ENCODE measurements at places on chromosomes 1 and 21. TPM values are rescaled to one million over a fixed set of nuclear protein-coding genes. Genes with fewer than 3 reads are reported as not detected.

Gene PTGFR
- 0.77 TPM for total RNA-seq

Gene OR6K3
- total RNA-seq: not detected

Gene ASAP3
- 23.9 TPM for total RNA-seq

Gene RIPK4
- total RNA-seq: 0.12 TPM

Gene TGFB2
- 28.4 TPM for total RNA-seq

Gene TNFRSF1B
- total RNA-seq: 8.0 TPM

Gene SPATA21
- total RNA-seq: not detected

Gene OR2T2
- not detected for total RNA-seq

Gene MYOG
- total RNA-seq: not detected

DNA sequence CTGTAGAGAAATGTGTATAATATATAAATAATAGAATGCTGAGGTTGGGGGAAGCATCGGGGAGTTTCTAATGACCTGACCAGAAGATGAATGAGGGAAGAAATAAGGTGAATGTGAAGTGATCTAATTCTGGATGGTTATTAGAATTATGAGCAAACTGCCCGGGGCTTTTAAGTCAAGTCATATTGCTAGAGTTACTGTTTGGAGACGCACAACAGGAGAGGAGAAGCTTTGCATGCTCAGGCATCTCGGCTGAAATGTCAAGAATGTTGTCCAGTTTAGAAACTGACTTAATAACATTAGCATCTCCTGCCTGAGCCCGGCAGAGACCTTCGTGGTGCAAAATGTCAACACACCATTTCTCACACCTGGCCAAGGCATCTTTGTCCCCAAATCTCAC is 119.1 kb downstream of the RRAGC start:
- DNase-seq: no peak

- no peak for DNase-seq
Measured at GRCh38 chr1:244941121-244941520, 76.8 kb upstream of the HNRNPU start.

GRCh38 chr1:245440922-245441321 is 286.1 kb downstream of the KIF26B start:
- DNase-seq: no peak

DNA sequence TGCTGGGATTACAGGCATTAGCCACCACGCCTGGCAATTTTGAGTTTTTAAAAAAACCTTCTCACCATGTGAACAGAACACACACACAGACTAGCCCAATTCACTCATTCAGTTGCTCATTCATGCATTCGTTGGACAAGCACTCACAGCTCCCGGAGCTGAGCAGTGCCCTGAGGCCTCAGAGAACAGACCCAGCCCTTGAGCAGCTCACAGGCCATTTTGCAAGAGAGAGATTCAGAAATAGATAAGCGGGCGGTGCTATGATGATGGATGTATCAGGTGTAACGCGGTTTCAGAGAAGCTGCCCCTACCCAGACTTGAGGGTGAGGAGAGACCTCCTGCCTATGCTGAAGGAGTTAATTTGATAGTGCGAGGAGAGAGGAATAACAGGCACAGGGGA is 18.6 kb downstream of the PTAFR start:
- no peak for DNase-seq

DNA sequence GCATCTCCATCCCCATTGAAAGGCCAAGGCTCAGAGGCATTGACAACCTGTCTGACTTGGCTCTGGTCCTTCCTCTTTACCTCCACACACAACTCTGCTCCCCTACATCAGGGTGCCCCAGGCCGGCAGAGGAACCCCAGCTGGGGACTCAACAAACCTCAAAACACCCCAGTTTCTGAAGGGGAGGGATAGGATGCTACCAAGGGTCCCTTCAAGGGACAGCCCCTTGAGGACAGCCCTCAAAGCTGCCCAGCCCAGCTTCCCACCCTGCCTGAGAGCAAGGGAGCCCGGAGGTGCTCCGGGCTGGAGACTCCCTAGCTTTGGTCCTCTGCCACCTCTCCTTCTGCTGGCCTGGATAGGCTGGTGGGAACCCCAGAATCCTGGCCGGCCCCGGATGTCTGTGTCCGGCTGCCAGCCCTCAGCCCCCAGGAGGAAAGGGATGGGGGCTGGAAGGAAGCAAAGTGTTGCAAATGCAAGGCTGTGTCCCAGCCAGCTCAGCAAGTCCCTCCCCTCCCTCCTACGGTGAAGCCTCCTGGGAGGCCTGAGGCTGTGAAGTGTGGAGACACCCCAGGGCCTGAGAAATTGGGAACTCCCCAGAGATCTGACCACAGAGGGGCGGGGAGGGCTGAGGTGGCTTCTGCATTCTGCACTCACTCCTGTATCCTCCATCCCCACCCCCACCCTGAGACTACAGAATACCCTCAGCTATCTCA is 1.1 kb upstream of the MARCKSL1 start:
- peak; percentile 52 for DNase-seq

- peak; percentile 68 for DNase-seq
Measured at GRCh38 chr1:93702111-93702827, 20.6 kb upstream of the BCAR3 start.

DNA sequence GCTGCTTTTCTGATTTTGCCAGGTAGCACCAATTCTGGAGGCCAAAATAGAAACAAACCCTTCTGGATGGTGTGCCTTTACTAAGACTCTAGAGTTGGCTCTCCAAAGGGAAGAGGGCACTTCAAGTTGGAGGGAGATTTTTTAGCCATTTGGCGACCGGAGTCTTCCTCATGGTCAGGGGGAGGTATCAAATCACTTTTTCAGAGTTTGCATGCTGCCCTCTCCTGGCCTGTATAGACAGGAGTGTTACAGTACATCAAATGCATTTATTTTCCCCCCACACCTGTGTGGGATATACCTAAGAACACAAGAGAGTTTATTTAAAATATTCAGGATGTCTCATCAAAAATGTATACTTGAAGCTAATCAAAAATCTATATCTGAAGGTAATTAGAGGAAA is 3.2 kb downstream of the GREM2 start:
- no peak for DNase-seq

GRCh38 chr1:178552856-178553255 is 39.9 kb downstream of the TEX35 start:
- DNase-seq: no peak

- peak; percentile 20 for DNase-seq
Measured at GRCh38 chr1:109197158-109198042, 16.3 kb upstream of the SARS1 start.

DNA sequence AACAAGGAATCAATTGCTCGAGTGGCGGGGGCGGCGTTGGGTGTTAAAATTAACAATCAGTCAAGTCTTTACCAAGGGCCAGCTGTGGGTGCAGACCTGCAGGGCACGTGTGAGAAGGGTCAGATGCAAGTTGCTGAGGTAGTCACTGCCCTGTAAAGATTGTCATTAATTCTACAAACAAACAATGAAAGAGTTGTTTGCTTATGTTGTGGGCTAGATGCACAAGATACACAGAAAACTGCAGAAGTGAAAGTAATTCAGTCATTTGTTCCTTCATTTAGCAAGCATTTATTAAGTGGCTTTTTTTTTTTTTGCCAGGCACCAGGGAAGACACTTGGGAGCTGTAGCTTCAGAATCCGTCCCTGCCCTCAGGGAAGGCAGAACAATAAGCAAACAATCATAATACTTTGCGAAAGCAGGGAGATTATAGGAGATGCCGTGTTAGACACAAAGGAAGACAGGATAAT is 79.5 kb downstream of the NR5A2 start:
- no peak for DNase-seq

DNA sequence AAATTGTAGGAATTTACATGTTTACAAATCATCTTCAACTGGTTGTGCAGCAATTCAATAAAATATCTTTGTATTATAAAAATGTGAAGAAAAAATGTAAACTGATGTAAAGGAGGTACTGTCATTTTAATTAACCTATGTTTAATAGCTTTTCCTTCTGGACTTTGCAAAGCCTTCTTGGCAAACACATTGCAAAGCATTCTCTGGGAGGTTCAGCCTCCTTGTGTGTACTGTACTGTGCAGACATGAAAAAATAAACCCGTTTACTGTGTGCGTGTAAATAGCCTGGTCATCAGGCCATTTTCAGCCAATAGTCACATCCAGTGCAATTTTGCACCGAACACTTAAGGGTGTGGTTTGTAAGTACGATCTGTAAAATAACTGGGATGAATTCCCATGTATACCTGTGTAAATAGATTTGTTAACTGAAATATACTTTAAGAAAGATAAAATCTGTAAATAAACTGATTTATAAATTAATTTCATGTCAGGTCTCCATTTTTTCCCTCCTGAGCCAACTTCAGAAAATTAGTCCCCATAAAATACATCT is 40.2 kb upstream of the QSOX1 start:
- no peak for DNase-seq

DNA sequence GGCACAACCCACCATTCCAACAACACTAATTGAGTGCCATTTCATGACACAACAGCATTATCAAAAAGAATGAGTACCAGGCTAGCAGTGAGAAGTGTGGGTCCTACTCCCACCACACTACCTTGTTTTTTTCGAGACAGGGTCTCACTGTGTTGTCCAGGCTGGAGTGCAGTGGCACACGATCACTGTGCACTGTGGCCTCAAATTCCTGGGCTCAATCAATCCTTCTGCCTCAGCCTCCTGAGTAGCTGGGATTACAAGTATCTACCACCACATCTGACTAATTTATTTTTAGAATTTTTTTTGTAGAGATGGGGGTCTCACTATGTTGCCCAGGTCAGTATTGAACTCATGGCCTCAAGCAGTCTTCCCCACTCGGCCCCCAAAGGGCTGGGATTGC is 30.7 kb downstream of the CD247 start:
- no peak for DNase-seq

- no peak for DNase-seq
Measured at GRCh38 chr1:76835203-76835602, 32.1 kb upstream of the ST6GALNAC5 start.

GRCh38 chr1:48627486-48627885 is 149.2 kb downstream of the BEND5 start:
- DNase-seq: no peak

DNA sequence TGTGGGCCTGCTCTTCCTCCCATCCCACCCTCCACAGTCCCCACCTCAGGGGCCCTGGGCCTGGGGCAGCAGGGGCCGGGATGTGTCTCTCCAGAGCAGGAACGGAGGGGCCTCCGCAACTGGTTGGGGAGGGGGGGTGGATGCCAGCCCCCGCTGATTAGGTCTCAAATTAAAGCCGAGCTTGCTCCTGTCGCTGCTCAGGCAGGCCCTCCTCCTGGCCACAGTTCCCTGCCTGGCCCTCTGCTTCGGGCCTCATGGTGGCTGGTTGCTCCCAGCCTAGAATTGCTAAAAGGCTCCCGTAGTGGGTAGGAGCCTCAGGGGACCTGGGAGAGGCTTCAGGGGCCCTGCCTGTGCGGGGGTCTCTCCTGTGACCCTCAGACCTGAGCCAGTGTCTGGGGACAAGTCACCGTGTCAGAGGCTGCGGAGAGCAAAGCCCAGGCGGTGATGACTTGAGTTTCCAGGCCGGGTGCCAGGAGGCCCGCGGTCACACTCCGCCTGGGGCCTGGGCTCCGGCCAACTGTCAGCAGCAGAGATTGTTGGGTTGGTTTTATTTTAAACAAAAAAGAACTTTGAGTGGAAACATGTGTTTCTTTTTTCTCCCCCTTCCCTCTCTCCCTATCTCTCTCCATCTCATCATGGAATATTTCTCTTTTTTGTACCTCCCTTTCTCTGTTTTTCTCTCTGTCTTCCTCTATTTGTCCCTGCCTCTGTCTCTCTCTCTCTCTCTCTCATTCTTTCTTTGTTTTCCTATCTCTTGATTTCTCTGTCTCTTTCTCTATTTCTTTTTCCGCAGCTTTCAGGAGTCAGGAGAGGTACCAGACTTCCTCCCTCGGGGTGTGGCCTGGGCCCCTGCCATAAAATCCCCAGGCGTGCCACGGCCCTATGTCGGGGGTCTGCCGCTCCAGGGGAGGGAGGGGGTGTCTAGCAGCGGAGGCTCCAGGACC is 20.0 kb upstream of the EPHA2 start:
- peak; percentile 92 for DNase-seq

GRCh38 chr21:41681939-41682718 is 84.7 kb downstream of the RIPK4 start:
- no peak for DNase-seq

DNA sequence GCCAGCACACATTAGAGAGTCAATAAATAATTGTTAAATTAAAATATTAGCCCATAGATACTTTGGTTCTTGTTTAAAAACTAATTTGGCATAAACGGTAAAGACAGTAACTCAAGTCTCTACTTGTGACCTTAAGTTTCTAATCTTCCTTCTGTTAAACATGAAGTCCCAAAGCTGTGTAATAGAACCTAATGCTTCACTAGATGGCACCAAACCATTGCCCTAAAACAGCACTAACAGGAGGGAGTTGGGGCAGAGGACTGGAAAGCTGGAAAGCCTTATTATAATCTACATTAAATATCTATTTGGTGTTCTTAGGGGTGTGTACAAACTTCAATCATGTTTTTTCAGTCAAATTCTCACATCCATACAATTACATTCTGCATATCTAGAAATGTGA is 176.7 kb downstream of the OLFM3 start:
- DNase-seq: no peak

DNA sequence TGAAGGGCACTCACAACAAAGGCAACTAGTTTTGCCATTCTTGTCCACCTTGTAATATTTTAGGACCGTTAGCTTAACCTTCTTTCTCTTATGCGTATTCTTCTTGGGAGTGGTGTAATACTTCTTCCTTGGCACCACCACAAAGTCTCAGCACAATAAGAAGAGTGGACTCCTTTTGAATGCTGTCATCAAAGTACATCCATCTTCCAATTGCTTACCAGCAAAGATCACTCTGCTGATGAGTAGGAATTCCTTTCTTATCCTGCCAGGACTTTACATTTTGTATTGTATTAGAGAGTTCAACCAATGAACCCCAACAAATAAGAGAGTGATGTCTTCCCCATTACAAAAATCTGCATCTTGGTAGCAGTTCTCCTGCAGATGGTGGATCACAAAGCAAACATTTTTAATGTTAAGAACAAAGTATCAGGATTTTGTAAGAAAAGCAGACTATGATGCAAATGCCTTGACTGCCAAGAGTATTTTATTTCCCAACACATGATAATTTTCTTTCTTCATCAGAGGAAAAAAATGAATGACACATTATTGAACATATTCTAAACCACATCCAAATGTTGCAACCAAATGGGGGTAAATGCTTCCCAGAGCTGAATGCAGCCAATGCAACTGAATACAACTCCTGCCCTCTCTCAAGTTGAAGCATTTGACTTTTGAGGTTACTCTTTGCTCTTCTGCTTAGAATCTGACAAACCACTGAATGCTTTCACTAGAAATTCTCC is 5.1 kb upstream of the ARNT start:
- no peak for DNase-seq

- no peak for DNase-seq
Measured at GRCh38 chr1:158002022-158002630, 8.7 kb downstream of the KIRREL1 start.

DNA sequence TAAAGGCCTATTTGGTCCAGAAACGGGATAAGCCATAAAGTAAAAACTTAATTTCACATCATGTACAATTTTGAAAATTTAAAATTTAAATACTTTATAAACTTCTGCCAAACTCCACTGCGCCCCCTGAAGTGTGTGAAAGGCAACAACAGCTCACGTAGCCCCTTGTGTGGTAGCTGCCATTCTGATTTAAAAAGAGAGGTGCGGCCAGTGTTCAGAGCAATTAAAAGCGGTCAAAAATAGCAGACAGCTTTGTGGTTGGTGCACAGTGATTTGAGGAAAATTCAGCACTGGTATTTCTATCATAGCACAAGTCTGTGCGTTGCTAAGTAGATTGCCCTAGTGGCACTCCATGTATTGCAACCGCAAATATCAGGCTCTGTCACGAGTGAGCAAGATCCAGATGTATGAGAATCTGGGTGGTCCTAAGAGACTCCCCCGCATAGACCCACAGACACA is 122.5 kb downstream of the ATG4C start:
- no peak for DNase-seq

- no peak for DNase-seq
Measured at GRCh38 chr1:192401825-192402224, 85.0 kb downstream of the RGS21 start.

GRCh38 chr1:53292690-53293089 is 35.2 kb downstream of the LRP8 start:
- no peak for DNase-seq

All from heart right ventricle (tissue), 16 donors.